ENCODE measurements at places on chromosomes 3 and 15. TPM values are rescaled to one million over a fixed set of nuclear protein-coding genes. Genes with fewer than 3 reads are reported as not detected.

Gene IL12A
- 1.3 TPM for polyA plus RNA-seq

Gene SEMA5B
- polyA plus RNA-seq, result 28.1 TPM

Gene ASB14
- 1.4 TPM for polyA plus RNA-seq

Gene RAB6B
- polyA plus RNA-seq, result 15.3 TPM

Gene DOCK3
- 2.1 TPM for polyA plus RNA-seq

Gene MCF2L2
- polyA plus RNA-seq, result 1.7 TPM
